Fibroblast of lung (primary cell): ENCODE measurements at places on chromosomes 1 and 21. TPM values are rescaled to one million over a fixed set of nuclear protein-coding genes. Genes with fewer than 3 reads are reported as not detected.

GRCh38 chr1:6675941-6676340, 25.7 kb downstream of the DNAJC11 start:
- H3K27ac ChIP-seq = no peak overlapping the region
- H3K27me3 ChIP-seq = no peaks in the 10 kb centered on the region
- DNase-seq = no peak

- no peak overlapping the region for H3K4me3 ChIP-seq
- no peak for DNase-seq
- no peak overlapping the region for H3K27ac ChIP-seq
- H3K27me3 ChIP-seq = peaks cover 9% of the 10 kb centered on the region
- H3K36me3 ChIP-seq = no peaks in the 10 kb centered on the region
Measured at GRCh38 chr1:9203511-9203982, 31.0 kb upstream of the H6PD start.

DNA sequence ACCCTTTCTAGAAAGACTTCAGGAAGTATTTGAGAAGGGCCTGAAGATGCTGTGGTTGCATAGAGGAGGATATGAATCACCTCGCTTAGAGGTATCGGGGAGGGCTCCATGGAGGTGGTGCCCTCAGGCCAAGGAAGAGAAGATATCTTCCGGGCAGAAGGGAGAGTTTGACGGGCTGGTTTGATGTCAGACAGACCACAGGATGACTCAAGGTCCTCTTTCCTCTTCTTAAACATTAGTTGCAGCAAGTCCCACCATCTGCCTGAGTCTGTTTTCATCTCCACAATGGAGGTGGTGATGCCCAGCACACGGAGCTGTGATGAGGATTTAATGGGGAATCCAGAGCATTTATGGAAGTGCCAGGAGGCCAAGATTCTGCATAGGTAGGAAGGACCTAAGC, 25.1 kb upstream of the RUNX3 start:
- no peaks in the 10 kb centered on the region for H3K36me3 ChIP-seq
- no peaks in the 10 kb centered on the region for H3K4me1 ChIP-seq
- peak; percentile 83 for DNase-seq
- no peaks in the 10 kb centered on the region for H3K27me3 ChIP-seq
- no peak overlapping the region for H3K4me3 ChIP-seq
- H3K27ac ChIP-seq = no peak overlapping the region

- DNase-seq = peak; percentile 39
- no peak overlapping the region for H3K27ac ChIP-seq
- H3K27me3 ChIP-seq = no peaks in the 10 kb centered on the region
- H3K36me3 ChIP-seq = no peaks in the 10 kb centered on the region
Measured at GRCh38 chr1:59039551-59039950, 255.7 kb upstream of the JUN start.

DNA sequence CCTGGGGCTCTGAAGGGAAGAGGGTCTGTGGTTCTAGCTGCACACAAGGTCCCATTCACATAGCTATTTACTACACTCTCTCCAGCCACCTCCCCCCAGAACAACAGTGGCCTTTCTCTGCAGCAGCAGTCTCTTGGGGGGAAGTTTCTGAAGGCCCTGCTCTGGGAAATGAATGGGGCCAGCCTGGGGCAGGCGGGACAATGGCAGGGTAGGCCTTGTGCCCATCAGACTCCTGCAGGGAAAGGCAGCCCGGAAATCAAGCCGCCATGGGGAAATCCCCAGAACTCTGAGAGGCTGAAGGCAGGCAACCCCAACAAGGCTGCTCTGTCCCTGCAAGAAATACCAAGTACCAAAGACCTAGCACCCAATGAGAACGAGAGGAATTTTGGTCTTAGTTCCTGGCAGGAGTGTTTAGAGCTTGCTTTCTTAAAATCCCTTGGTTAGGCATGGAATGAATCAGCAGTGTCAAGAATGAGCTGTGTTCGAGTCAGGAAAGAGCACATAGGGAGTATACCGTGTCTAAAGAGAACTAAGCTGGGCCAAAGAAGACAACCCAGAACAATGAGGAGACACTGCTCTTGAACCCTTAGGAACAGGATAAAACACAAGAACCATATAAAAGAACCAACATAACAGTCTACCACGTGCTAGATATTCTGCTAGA, 11.3 kb downstream of the ARHGEF11 start:
- H3K4me3 ChIP-seq = no peak overlapping the region
- H3K4me1 ChIP-seq = no peaks in the 10 kb centered on the region
- no peak for DNase-seq
- H3K27ac ChIP-seq = no peak overlapping the region
- H3K27me3 ChIP-seq = no peaks in the 10 kb centered on the region

GRCh38 chr1:149986486-149987296, 23.8 kb downstream of the OTUD7B start:
- peak overlapping the region; percentile 11 for H3K27ac ChIP-seq
- H3K27me3 ChIP-seq = no peaks in the 10 kb centered on the region
- H3K4me1 ChIP-seq = peaks cover 8% of the 10 kb centered on the region
- no peaks in the 10 kb centered on the region for H3K36me3 ChIP-seq
- H3K4me3 ChIP-seq = no peak overlapping the region
- DNase-seq = peak; percentile 95

DNA sequence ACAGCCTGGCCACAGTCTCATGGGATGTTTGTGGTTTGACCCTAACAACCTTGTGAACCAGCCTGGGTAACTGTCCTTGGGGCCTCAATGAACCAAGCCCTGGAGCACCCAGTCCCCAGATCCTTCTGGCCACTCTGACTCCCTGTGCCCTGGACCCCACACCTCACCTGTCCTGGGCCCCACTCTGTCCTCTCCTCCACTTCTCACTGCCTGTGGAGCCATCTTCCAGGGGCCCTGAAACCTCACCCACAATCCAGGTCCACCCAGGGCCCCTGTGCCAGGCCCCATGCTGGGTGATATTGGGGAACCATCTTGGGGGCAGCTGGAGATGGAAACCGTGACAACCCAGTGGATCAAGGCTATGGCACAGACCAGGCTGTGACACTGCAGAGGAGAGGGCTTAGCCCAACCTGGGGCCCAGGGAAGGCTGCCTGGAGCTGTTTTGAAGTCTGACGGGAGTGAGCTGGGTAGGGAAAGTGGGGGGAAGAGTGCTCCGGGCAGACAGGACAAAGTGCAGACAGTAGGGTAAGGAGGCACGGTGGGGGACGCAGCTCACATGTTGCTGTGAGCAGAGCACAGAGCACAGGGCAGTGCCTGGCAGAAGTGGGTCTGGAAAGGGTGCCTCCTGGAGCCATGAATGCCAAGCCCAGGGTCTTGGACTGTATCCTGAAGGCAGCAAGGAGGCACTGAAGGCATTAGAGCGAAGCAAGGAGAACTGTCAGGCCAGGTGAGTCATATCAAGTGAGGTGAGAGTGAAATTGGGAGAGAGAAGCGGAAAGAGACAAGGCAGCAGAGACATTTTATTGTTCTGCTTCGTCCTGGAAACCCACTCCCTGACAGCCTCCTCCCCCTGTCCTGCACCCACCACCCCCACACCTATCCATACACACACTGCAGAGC, 12.1 kb upstream of the LRP8 start:
- H3K4me3 ChIP-seq = no peak overlapping the region
- no peak overlapping the region for H3K27ac ChIP-seq
- DNase-seq = no peak
- H3K4me1 ChIP-seq = no peaks in the 10 kb centered on the region
- H3K27me3 ChIP-seq = peaks cover 2% of the 10 kb centered on the region

- H3K36me3 ChIP-seq = no peaks in the 10 kb centered on the region
- DNase-seq = no peak
- no peaks in the 10 kb centered on the region for H3K4me1 ChIP-seq
- no peaks in the 10 kb centered on the region for H3K27me3 ChIP-seq
- no peak overlapping the region for H3K27ac ChIP-seq
- no peak overlapping the region for H3K4me3 ChIP-seq
Measured at GRCh38 chr1:101382135-101382534, 145.3 kb downstream of the S1PR1 start.

- peak overlapping the region; percentile 58 for H3K27ac ChIP-seq
- H3K4me3 ChIP-seq = no peak overlapping the region
- no peak for DNase-seq
- H3K36me3 ChIP-seq = peaks cover 3% of the 10 kb centered on the region
- peaks cover 45% of the 10 kb centered on the region for H3K4me1 ChIP-seq
Measured at GRCh38 chr1:39392851-39393573, 98.4 kb upstream of the BMP8A start.

GRCh38 chr1:102241431-102242338, 245.0 kb upstream of the OLFM3 start:
- H3K36me3 ChIP-seq = no peaks in the 10 kb centered on the region
- no peak for DNase-seq
- no peak overlapping the region for H3K27ac ChIP-seq
- no peaks in the 10 kb centered on the region for H3K27me3 ChIP-seq
- H3K4me1 ChIP-seq = no peaks in the 10 kb centered on the region
- H3K4me3 ChIP-seq = no peak overlapping the region

DNA sequence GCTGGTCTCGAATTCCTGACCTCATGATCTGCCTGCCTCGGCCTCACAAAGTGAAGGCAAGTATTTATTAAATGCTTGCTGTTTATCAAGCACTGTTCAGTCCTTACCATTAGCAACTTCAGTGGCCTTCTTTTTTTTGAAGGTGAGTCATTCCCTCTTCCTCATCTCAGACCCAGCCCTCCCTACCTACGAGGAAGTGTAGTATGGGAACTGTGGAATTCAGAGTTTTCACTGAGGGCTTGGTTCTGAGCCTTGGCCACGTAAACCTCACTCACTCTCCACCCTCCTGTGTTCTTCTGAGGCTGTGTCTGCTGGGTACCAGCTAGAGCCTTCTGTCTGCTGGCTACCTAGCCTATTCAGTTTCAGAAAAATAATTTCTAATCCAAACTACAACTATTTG, 218.3 kb upstream of the SGIP1 start:
- DNase-seq = peak; percentile 50
- H3K4me1 ChIP-seq = no peaks in the 10 kb centered on the region
- H3K27me3 ChIP-seq = no peaks in the 10 kb centered on the region
- H3K27ac ChIP-seq = no peak overlapping the region

DNA sequence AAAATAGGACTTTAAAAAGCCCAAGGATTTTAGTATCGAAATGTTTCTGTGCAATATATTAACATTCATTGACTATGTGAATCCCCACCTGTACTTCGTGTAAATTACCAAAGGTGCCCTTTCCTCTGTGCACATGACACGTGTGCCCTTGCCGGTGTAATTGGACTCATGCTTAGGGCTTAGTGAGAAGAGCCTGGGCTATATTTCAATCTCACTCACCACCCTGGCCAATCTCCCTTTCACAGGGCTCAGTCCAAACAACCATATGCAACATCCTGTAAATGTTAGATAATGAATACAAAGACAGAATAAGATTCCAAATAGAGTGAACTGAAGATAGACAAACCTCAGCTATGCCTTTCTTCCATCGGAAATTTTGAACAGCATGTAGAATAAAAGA, 564.3 kb downstream of the USP25 start:
- H3K4me3 ChIP-seq = no peak overlapping the region
- H3K27ac ChIP-seq = no peak overlapping the region
- H3K4me1 ChIP-seq = no peaks in the 10 kb centered on the region
- no peaks in the 10 kb centered on the region for H3K36me3 ChIP-seq
- no peaks in the 10 kb centered on the region for H3K27me3 ChIP-seq

- no peak for DNase-seq
- H3K4me1 ChIP-seq = no peaks in the 10 kb centered on the region
Measured at GRCh38 chr1:59927213-59927612, 640 bp upstream of the CYP2J2 start.

DNA sequence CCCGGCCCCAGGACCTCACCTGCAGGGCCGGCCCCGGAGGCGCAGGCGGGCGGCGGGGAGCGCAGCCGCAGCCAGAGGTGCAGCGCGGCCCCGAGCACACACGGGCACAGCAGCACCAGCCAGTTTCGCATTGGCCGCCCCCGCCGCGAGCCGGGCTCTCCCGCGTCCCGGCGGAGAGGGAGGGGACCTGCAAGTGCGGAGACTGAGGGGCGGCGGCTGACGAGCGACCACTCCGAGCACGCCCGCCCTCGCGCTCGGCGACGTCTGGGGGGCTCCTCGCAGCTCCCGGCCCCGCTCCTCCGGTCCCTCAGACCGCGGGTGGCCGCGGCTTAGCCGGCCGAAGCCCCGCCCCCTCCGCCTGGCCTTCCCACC, at the start of gene B3GALNT2:
TSS of gene B3GALNT2 (minus strand) at position 331 of the 372 bp plus-strand sequence. CDS start at position 131, 200 bp downstream.
- peaks cover 2% of the 10 kb centered on the region for H3K4me1 ChIP-seq
- no peak for DNase-seq
- H3K36me3 ChIP-seq = no peaks in the 10 kb centered on the region
- no peaks in the 10 kb centered on the region for H3K27me3 ChIP-seq
- peak within 1 kb of the TSS; percentile 83 for H3K4me3 ChIP-seq
- H3K27ac ChIP-seq = peak within 1 kb of the TSS; percentile 99

DNA sequence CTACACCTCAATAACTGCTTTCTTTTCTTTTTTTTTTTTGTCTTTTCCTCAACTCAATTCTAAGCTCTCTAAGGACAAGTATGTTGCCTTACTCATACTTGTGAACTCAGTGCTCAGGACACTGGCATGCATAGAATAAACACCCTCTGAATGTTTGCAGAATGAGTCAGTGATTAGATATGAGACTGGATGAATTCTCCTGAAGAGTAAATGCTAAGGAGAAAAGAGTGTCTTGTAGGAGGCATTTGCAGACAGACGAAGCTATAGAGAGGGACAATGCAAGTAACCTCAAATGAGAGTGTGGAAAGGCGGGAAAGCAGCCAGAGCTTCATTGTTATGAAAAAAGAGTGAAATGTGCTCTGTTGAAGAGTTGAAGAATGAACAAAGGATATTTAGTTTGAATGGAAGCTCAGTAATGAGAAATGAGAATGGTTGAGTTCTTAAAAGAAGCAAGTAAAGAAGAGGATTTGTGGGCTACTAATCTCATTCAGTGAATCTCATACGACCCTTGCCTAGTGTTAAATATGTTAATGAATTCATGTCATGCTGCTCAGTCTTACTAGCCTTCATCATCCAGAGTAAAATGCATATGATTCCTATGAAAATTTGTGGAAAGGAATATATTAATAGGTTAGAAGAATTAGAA, 166.1 kb upstream of the DPYD start:
- H3K4me1 ChIP-seq = peaks cover 9% of the 10 kb centered on the region
- H3K36me3 ChIP-seq = no peaks in the 10 kb centered on the region
- peak; percentile 91 for DNase-seq

- H3K4me3 ChIP-seq = peak overlapping the region; percentile 80
- peak overlapping the region; percentile 88 for H3K27ac ChIP-seq
- peaks cover 3% of the 10 kb centered on the region for H3K36me3 ChIP-seq
- H3K27me3 ChIP-seq = no peaks in the 10 kb centered on the region
- DNase-seq = no peak
Measured at GRCh38 chr1:39205781-39206464, 1.4 kb downstream of the MACF1 start.

GRCh38 chr1:94094469-94095111, 26.4 kb downstream of the ABCA4 start:
- H3K4me3 ChIP-seq = peak overlapping the region; percentile 6
- H3K27ac ChIP-seq = peak overlapping the region; percentile 92
- H3K36me3 ChIP-seq = no peaks in the 10 kb centered on the region
- peak; percentile 93 for DNase-seq

KANK4 gene
- total RNA-seq = not detected in 2 replicates

PTPRC gene
- under 0.01 TPM in 2 replicates for total RNA-seq

SYCP1 gene
- not detected in 2 replicates for total RNA-seq

LAMC2 gene
- total RNA-seq = 0.99 and 2.8 TPM in 2 replicates

RSPH1 gene
- total RNA-seq = not detected in 2 replicates

TMEM52 gene
- 0.17 TPM in 1 of 2 replicates, not detected in the other for total RNA-seq

TTLL10 gene
- under 0.01 TPM in 1 of 2 replicates, not detected in the other for total RNA-seq

CATSPER4 gene
- total RNA-seq = not detected in 2 replicates

CFAP107 gene
- under 0.01 TPM in 1 of 2 replicates, not detected in the other for total RNA-seq

FLG2 gene
- total RNA-seq = not detected in 2 replicates
